GOT3 (cell line): ENCODE measurements at places on chromosomes 4 and X.
A peak's percentile ranks its signal among the peaks of the same experiment; 100 is the strongest.

GRCh38 chr4:77036206-77036605 lies 39.6 kb downstream of the CCNI start:
- DNase-seq, result no peak

DNA sequence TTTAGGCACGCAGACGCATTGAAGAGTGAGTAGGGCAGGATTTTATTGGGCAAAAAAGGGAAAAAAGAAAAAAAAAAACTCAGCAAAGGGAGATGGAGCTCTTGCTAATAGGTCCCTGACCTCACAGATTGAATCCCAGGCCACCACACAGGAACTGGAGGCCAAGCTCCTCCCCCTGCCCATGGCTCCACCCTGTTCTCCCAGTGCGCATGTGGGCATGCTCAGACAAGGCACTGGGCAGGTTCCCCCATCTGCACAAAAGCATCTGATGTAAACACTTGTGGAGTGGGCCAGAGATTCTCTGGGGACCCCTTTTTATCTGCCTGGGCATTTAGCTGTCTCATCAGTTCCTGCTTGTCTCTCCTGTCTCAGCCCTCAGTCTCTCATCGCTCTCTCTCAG lies 9.5 kb downstream of the FRMD7 start:
- DNase-seq, result no peak

DNA sequence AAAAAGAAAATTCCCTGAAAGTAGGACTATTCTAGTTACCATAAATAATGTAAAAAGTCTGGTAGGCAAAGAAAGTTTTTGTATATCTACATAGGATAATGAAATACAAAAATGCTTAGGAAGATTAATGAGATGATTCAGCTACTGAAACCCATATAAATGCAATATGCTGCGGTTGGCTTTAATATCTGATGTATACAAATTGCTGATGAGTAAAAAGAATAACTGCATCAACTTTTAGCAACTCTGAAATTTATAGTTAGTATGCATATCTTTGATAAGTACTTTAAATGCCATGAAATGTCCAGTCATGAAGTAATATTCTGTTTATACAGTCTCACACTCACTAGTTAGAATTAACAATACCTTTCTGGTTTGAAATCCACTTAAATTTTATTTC lies 404.8 kb downstream of the TLL1 start:
- no peak for DNase-seq

DNA sequence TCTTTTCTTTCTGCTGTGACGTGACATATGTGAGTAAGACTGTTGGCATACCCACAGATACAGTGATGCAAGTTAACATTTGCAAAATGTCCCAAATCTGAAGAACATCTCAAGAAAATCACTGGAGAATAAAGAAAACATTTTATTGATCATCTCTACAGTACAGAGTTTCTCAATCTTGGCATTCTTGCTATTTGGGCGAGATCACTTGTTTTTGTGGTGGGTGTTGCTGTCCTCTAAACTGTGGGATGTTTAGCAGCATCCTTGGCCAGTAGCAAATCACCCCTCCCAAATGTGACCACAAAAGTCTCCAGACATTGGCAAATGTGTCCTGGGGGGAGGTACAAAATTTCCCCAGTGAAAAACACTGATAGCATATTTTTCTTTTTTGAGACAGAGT lies 28.8 kb downstream of the AMELX start:
- no peak for DNase-seq

DNA sequence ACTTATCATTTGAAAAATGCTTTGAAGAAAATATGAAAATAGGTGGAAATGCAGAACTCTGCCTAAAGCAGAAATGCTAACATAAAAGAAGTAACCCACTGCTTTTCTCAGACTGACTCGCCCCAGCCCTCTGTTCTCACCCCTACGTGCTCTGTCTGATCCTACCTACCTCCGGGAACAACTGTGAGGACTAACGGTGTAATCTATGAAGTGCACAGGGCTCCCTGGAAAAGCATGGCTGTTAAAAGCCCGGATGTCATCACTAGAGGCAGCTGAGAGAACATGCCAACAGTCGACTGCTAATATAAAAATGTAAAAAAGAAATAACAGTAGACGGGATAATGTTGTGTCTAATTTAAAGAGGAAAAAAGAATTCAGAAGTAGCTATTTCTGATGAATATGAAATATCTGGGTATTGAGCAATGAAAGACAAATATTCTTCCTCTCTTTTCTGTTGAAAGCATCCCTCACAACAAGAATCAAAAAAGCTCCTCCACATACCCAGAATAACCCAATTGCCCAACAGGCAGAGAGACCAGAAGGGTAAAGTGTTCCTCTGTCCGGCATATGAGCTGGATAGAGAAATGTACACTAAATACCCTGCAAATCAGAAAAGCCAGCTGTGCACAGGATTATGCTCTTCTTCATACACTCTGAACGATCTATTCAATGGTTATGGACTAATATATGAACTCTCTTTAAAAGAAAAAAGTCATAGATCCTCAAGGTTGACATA lies 130.7 kb downstream of the TSPAN5 start:
- no peak for DNase-seq

DNA sequence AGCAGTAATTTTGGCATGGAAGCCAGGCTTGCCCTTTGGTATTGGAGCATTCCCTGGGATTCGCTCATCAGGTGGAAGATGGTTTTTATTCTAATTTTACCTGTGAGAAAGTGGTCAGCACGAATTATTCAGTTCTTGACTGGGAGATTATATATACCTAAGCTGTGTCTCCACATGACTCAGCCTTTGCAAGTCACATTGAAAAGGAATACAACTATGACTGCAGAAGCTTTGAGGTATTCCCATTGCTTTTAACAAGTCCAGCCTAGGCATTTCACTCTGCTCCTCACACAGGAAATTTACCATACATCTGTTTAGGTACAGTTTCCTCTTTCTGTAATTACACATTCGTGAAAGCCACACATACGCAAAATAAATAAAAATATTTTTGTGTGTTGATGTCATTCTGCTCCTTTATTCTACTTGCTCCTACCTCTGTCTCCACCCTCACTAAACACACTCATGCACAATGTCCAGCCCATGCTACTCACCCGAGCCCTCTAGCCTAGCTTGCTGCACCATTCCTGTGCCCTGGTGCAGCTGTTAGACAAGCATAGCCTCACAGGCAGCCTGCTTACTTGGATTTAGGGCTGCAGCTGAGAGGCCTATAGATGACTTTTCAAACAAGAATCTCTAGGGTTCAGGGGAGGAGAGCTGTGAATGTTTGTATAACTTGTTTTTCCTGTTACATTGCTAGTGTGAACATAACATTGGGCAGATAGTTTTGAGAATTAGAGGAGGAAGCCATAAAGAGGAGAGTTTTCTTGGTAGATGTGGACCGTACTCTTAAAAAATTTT lies 504.4 kb upstream of the FAT1 start:
- no peak for DNase-seq

DNA sequence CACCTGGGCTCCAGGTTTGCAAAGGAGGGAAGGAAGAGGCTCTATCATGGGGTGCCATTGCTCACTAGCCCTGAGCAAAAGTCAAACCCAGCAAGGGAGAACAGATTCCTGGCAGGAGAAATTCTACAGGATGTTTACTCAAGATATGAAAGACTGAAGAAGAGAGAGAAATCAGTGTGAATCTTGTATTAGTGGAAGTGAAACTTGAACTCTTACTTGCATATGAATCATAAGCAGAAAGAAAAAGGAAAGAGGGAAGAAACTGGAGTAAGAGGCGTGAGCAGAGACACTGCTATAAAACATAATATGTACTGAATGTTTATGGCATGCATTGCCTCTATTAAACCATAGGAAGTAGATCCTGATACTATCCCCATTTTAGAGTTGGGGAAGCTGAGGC lies 60.9 kb downstream of the C4orf46 start:
- DNase-seq, result no peak

- peak; percentile 39 for DNase-seq
These were observed 40.2 kb downstream of the SH3KBP1 start for GRCh38 chrX:19846995-19847790.

GRCh38 chr4:44671636-44672035 lies 6.6 kb upstream of the GUF1 start:
- DNase-seq, result no peak

DNA sequence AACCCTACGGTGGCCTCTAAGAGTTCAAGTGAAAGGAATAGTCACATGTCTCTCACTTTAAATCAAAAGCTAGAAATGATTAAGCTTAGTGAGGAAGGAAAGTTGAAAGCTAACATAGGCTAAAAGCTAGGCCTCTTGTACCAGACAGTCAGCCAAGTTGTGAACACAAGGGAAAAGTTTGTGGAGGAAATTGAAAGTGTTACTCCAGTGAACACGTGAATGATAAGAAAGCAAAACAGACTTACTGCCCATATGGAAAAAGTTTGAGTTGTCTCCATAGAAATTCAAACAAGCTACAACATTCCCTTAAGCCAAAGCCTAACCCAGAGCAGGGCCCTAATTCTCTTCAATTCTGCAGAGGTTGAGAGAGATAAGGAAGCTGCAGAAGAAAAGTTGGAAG lies 51.5 kb upstream of the RAB9B start:
- no peak for DNase-seq

- no peak for DNase-seq
These were observed 14.7 kb upstream of the SPATA4 start for GRCh38 chr4:176210101-176210500.

GRCh38 chr4:857461-857860 lies 31.5 kb upstream of the CPLX1 start:
- DNase-seq, result no peak

DNA sequence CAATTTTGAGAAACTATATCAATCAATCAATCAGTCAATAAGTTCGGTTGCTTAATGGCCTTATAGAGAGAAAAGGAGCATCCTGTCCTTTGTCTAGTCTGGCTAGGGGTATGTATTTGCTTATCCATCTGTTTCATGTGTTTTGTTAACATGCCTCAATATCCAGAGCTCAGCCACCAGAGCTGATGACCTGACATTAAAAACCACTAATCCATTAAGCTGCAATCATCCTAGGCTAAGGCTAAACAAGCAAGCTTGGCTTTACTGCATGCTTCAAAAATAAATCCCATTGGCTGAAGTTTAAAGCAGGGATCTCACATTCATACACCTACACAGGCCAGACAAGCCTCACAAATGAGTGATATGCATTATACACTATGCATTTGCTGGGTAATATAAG lies 139.7 kb downstream of the INPP4B start:
- no peak for DNase-seq

DNA sequence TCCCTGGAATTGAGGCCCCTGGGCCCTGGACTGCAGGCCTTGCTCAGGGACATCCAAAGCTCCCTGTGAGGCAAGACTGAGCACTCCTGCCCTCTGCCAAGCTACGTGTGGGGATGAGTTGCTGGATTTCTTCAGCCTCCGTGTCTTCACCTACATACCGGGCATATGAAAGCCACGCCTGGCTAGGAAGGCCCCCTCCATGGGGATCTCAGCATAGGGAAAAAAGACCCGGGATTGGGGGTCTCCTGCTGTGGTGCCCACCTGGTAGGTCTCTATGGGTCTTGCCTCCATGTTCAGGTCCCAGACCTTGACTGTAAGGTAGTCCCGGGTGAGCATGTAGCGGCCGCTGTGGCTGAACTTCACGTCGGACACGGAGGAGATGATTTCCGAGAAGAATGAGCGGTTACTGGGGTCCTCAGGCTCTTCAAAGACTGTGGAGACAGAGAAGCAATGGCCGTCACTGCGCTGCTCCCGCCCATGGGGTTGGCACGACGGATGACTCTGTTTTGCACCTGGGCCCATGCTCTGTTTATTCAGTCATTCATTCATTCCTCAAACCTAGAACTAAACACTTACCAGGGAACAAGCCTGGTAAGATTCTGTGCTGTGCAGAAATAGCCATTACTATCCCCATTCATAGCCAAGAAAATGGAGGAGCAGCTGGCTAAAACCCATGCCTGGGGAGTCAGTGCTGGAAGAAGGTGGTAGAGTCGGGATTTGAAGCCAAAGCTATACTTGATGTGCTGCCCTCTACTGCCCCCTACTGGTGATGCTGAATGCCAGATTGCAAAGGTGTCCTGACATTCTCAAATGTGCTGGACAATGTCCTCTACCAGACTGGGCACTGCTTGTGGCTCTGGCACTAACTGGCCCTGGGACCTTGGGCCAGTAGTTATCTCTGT lies 63.9 kb downstream of the WFS1 start:
- DNase-seq, result no peak

DNA sequence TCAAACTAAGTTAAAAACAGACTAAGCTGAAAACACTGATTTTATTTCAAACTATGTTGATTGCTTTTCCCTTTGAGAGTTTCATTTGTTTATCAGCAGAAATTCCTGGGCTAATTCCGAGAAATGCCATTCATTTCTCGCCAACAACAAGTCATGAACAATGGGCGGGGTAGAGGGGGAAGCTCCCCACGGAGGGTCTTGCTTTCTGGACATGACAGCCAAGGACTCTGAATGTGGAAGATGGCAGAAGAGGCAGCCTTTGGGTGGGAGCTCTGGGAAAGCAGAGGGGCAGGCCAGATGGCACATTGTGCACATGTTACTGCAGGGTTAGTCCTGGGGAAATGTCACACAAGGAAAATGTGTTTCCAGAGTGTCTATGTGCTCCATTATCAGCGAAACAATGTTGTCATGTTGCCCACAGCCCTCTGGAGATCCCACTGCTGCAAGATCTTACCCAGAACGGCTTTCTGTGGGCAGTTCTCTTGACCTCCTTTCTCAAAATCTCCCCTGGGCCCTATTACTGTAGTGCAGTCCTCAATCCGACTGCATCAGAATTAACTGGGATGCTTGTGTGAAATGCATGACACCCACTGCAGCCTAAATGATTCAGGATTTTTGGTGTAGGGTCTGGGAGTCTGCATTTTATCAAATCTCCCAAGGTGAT lies 45.0 kb downstream of the CHRDL1 start:
- DNase-seq, result no peak
